ENCODE measurements at places on chromosomes 11 and 22.

- DNase-seq, result no peak
These were observed 2.0 kb upstream of the CASTOR1 start for GRCh38 chr22:30291058-30291892.

DNA sequence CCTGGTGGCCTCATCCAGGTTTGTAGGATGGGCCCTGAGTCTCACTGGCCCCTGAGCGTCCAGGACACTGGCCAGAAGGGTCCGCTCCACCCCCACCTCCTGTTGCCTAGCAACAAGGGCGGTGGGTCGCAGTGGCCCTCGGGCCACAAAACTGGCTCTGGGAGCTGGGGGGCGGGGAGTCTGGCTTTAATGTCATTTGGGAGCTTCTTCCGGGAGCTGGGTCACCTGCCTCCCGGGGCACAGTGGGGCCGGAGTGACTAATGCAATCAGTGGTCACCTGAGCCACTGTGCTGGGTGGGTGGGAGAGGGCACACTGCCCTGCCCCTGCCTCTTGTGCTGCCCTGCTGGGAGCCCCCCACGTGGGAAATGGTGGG, 2.6 kb downstream of the TH start:
- no peak for DNase-seq

DNA sequence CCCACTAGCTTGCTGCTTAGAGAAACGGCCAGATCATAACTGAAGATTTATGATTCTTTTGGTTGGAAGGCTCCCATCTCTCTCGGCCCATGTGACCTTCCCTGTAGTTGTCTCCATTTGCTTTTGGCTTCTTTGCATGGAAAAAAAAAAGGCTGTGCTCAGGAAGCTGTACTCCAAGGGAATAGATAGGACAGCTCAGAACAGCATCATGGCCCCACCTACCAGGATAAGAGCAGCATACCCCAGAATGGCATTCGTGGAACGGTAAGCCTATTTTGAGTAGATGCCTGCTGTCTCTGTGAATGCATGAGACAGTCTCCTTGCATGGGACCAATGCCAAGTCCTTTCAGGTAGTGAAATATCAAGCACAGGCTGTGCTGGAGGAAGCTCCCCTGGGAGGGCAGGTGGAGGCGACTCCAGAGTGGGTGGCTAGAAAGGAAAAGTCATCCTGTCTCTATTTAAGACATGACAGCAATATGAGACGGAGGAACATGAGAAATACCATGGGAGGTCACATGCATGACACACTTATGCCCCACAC, 94.1 kb upstream of the AMOTL1 start:
- DNase-seq, result peak; percentile 68

GRCh38 chr11:73661035-73661628, 14.8 kb downstream of the PLEKHB1 start:
- peak; percentile 87 for DNase-seq

GRCh38 chr11:131592734-131593133, 222.3 kb downstream of the NTM start:
- DNase-seq, result no peak

- DNase-seq, result no peak
These were observed 134.9 kb upstream of the HSD17B12 start for GRCh38 chr11:43545610-43546009.

DNA sequence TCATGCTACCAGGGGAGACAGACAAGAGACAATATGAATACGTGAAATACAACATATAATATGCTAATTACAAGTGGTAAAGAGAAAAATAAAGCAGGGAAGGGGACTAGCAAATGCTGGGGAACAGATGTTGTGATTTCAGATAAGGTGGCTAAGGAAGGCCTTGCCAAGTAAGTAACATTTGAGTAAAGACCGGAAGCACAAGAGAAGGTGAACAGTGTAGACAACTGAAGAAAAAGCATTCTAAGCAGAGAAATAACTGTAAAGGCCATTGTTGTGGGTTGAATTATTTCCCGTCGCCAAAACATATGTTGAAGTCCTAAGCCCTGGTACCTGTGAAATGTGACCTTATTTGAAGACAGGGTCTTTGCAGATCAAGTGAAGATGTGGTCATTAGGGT, 63.7 kb upstream of the EED start:
- no peak for DNase-seq

- no peak for DNase-seq
These were observed 21.6 kb upstream of the BBOX1 start for GRCh38 chr11:27018902-27019529.

- no peak for DNase-seq
These were observed 35.6 kb downstream of the MPPED1 start for GRCh38 chr22:43447380-43447779.

DNA sequence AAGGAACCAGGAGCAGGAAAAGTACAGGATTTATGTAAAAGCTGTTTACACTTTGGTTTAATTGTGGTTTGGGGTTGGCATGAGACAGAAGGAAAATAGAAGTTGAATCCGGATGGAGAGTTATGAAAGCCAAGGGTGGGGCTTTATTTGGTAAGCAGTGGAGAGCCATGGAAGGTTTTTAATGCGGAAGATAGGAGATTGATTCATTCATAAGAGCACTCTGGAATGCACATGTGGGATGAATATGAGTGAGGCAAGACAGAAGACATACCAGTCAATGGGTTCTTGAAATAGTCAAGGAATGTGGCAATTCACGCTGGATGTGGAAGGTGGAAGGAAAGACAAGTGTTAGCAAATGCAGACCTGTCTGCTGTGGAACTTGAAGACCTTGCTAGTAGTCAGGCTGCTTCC, 9.3 kb upstream of the GLB1L3 start:
- no peak for DNase-seq

DNA sequence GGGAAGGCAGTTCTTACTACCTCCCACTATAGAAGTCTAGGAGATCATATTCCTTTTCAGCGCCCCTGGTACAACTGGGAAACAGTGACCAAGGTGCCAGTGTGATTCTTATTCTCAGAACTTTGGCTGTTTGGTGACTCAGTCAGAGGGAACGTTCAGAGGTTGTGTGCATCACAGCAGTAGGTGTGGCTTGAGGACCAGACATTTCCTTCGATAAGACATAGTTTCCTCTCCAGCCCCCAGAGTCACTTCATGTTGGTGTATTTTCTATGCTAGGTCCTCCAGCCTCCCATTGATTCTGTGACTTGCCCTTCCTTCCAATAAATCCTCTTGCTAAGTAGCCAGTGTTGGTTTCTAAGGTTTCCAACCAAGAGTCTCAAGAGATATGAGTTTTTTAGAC, 171.9 kb upstream of the MPPED2 start:
- no peak for DNase-seq

DNA sequence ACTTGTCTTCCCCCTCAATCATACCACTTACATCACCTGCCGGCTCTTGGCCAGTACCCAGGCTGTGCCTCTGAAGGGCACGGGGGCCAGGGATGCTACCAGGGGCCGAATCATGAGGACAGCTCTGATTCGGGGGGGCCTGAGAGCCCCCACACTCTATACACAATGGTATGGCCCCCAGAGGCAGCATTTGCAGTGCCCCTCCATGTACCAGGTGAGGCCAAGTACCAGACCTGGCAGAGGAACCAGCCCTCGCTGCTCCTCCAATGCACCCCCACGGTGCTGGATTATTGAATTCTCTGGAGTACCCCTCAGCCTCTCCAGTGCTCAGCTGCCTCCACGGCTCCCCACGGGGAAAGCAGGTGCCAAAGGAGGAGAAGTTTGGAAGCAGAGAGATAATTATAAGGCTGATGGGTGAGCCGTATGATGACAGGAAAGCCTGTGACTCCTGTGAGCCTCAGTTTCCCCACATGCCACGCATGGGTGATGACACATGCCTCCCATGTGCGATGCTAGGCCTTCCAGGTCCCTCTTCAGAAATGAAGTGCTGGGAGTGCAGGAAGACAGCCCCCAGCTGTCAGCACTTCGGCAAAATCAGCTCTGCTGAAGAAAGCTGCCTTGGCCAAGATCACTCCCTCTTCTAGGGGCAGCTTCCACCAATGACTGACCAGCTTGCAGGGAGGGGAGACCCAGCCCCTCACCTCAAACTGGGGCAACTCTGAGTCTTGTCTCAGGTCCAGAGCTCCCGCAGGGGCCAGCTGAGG, 69.9 kb downstream of the THAP12 start:
- DNase-seq, result no peak

DNA sequence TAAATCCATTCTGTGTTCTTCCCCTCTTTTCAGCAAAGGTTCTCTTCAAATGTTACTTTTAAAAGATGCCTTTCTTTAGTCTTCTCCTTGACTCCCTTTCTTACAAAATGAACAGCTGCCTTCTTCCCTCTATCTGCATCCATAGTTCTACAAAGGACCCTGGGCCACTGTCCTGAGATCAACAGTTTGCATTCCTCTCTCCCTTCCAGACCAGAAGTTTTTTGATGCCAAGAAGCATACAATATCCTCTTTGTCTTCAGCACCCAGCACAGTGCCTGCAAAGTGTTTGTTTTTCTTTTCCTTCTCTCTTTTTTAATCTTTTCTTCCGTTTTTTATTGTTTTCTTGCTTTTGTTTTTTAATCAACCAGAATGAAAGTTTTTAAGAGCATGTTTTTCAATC, 183.5 kb upstream of the SNX19 start:
- DNase-seq, result no peak

DNA sequence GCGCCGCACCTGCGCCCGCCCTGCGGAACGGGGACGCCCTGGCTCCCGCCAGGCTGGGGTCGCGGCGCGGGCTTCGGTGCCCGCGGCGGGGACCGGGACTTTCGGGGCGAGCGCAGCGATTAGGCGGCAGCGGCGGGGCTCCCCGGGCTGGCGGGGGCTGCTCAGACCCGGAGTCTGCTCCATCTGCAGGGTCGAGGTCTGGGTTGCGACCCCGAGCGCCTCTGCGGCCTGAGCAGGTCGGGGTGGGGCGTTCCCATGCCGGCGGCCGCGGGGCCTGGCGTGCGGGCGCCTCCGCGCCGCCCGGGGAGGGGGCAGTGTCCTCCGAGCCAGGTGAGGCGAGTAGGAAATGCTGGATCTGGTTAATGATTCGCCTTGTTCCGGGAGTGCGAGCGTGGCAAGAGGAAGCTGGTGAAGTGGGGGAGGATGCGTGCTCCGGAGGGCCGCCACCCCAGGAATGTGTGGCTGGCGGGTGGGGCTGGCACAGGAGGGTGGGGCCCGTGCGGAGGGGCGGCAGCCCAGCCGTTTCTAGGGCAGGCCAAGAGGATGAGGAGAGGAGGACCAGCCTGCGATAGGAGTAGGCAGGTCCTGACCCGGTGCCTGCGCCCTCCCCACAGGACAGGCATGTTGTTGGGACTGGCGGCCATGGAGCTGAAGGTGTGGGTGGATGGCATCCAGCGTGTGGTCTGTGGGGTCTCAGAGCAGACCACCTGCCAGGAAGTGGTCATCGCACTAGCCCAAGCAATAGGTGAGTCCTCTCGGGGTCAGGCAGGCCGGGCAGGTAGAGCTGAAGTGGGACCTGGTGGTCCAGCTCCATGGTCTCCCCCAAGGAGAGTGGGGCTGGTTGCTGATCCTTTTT, 606 bp downstream of the RASSF7 start:
- no peak for DNase-seq

GRCh38 chr11:103338621-103339484, 229.6 kb downstream of the DYNC2H1 start:
- DNase-seq, result no peak

GRCh38 chr22:30998329-30998728, 29.3 kb downstream of the TUG1 start:
- DNase-seq, result no peak

GRCh38 chr11:38672445-38672844, 2074.4 kb upstream of the RAG2 start:
- DNase-seq, result no peak

- DNase-seq, result no peak
These were observed 7.3 kb downstream of the RSF1 start for GRCh38 chr11:77813256-77813655.

- DNase-seq, result no peak
These were observed 6.1 kb upstream of the NFAM1 start for GRCh38 chr22:42438293-42438650.

- no peak for DNase-seq
These were observed 10.1 kb upstream of the MPZL2 start for GRCh38 chr11:118274186-118274585.

DNA sequence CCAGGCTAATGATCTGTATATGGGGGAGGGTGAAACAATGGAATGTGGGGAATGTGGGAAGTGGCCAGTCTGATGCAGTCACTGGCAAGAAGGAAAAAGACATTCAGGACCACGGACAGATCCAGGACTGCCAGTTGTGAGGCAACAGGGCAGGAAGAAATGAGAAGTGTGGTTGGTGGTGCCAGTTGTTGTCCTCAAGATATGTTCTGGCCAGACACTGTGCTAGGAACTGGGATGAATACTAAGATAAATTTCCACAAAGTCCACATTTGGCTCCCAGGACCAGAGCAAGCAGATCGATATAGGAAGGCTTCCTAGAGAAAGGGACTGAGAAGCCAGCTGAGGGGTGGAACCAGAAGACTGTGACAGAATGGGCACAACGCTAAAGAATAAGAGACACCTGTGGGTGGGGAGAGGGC, 6.8 kb upstream of the TPBGL start:
- DNase-seq, result peak; percentile 25

GRCh38 chr11:20912922-20913512, 243.6 kb downstream of the NELL1 start:
- no peak for DNase-seq

DNA sequence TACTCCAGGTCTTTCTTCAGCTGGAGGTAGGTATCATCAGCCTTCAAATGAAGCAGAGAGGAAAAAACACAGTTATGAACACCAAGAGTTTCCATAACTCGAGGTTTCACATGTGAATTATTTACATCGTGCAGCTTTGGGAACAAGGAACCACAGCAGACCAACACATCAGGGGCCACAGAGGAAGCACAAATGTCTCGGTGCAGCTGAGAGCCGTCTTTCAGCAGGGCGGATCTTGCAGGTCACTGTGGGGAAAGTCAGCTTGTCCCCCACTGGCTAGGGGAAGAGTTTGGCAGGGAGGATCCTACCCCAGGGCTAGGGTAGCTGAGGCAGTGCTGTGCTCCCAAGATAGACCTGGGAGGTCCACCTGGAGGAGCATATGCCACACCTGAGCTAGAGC, 74.7 kb downstream of the C11orf58 start:
- no peak for DNase-seq

DNA sequence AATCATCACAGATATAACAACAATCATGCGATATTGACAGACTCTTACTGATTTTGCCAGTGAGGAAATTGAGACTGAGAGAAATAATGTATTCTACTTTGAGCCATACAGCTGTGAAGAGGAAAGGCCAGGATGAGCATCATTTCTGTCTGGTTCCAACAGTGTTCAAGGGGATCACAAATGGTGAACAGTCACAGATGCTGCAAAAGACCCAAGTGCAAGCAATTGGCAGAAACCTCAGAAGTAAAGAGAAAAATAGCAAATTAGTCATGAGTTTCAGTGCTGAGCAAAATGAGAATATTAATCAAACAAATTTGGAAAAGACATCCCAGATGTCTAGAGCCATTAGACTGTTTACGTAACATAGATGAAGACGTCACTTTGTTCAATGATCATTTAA, 114.1 kb downstream of the RAB38 start:
- DNase-seq, result no peak

GRCh38 chr11:68061508-68061907, 22.7 kb downstream of the TCIRG1 start:
- no peak for DNase-seq
